ENCODE measurements at places on chromosomes 7 and 10.

DNA sequence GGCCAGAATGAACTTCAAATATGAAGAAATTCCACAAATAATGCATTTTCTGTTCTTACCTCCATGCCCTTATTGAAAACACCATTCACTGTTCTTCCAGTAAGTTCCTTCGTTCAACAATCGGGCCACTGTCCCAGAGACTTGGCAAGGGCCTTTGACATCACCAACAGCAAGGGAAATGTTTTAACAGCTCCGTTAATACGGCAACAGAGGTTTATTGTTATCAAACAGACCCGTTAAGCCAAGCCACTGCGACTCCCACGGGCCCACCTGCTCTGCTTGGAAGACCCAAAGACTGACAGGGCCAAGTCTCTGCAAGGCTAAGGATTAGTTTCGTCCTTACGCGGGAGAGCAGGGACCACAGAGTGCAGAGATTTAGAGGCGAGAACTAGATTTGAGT is 43.4 kb upstream of the LYZL1 start:
- no peak for DNase-seq

GRCh38 chr7:90771281-90771680 is 175.2 kb downstream of the CDK14 start:
- DNase-seq = no peak

- DNase-seq = no peak
Measured at GRCh38 chr7:120502132-120502531, 229.2 kb downstream of the KCND2 start.

DNA sequence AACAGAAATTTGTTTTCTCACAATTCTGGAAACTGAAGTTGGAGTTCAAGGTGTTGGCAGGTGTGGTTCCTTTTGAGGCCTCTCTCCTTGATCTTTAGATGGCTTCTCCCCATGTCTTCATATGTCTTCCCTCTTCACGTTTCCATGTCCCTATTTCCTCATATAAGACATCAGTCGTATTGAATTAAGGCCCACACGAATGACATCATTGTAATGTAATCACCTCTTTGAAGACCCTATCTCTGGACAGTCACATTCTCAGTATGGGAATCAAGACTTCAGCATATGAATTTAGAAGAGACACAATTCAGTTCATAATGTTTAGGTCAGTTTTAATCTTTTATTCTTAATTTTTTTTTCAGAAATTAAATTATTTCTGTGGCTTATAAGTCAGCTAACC is 19.8 kb downstream of the VTI1A start:
- no peak for DNase-seq

DNA sequence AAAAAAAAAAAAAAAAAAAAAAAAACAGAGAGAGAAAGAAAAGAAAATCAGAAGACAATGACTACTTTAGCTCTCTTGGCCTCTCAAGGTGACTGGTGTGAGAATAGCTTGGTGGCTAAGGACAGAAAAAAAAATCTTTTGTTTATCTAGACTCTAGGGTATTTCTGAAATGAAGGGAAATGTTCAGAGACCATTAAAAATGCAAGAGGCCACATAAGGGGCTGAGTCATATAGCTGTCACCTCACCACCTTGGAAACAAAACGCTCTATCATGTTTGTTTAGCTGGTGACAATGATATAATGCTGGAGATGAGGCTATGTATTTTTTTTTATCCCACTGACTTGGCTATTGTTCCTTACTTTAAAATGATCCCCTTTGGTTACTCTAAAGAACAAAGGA is 287.0 kb upstream of the CDC14C start:
- no peak for DNase-seq

GRCh38 chr10:78441694-78442093 is 408.0 kb downstream of the RPS24 start:
- DNase-seq = no peak

DNA sequence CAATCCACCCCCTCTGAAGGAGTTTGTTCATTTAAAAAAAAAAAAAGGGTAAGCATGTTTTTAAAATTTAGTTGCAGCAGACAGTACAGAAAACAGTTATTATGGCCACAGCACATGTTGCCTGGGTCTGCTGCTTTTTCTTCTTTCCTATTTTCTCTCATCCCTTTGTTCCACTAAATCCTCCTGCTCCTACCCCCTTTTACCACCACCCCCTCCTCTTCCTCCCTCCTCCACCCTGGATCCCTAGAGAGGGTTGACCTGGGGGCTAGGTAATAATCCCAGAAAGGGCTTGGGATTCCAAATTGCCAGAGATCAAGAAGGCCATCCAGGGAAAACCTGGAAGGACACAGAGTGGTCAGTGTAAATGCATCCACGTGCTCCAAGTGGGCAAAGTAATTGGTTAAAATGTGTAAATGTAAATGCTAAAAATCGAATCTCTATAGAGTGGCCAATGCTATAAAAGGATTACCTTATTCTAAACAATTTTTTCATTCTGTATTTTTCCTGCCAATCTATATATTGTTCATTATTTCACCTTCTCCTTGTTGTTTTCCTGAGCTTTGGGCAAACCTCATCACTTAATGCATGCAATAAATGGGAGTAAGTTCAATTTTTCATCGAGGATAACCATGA is 89.0 kb upstream of the PIK3CG start:
- DNase-seq = no peak

All from CD4-positive, alpha-beta T cell (primary cell).